ENCODE measurements at places on chromosomes 4 and X.

DNA sequence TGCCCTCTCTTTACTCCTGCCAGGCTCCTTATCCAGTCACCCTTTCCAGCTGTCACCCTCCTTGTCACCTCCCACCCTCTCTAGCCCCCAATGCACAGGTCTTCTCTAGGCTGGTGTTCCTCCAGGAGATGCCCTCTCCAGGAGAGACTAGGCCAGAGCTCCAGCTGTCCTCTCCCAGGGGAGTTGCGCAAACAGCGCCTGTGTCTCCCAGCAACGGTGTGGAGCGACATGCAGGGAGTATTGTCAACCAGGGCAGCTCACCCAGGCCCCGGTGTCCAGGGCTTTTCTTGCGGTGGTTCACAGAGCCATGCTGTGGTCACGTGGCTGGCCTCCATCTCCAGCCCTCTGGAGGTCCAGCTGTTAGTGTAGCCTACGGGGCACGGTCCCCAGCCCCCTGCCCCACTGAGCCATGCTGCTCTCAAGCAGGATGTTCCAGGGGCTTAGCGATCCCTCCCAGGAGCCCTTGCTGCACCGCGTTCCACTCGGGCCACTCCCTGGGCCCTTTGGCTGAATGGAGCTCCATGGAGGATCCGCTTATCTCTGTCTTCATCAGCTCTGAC is 34.8 kb downstream of the CCNQ start:
- DNase-seq: no peak

DNA sequence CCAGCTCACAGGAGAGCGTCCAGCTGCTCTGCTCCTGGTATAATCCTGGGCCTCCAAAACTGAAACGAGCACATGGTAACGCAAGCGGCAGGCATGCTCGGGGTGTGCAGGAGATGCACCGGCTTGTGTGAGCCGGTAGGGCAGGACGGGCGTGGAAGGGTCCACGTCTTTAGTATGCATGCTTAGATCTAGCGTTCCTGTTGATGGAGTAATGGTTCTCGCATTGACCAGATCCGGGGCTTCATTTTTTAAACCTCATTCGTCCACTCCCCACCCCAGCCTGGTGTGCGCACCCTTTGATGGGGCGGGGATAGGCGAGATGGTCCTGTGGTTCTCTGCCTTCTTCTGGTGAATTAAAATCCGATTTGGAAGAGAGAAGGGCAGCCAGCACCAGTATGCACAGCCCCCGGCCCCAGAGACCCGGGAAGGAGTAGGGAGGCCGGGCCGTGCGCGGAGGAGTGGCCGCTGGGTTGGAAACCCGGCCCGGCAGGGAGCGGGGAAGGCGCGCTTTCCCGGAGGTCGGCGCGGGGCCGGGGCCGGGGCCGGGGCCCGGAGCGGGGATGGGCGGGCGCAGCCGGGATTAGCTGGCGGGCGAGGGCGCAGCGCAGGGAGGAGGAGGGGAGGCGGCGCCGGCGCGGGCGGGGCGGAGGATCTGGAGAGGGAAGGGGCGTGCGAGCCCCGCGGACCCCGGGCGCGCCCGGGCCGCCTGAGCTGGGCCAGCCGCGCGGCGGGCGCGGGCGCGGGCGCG is 39.9 kb downstream of the FAM149A start:
- DNase-seq: no peak

GRCh38 chr4:73456177-73457022 is 20.4 kb downstream of the AFP start:
- DNase-seq: no peak

GRCh38 chr4:3442959-3443749 is 1.4 kb downstream of the HGFAC start:
- peak; percentile 40 for DNase-seq

GRCh38 chr4:40843696-40844095 is 93.9 kb downstream of the NSUN7 start:
- DNase-seq: no peak

DNA sequence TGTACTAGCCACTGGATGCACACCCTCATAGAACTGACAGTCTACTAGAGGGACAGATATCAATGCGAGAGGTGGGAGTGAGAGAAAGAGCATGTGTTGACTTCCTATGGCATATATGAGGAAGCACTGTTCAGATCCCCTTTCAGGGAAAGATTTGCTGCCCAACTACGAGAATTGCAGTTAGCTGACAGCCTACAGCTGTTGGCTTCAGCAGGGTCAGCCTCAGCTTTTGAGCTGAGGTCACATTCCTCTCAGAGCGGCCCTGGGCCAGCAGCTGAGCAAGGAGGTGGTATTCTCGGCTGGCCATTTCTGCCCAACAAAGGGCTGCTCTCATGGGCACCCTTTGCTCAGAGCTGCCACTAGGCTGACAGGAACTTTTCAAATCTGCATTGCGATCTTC is 580.2 kb downstream of the MID1IP1 start:
- DNase-seq: no peak

- DNase-seq: no peak
These were observed 6.9 kb upstream of the HELT start for GRCh38 chr4:185011408-185011807.

- DNase-seq: no peak
These were observed 152.3 kb upstream of the SCML1 start for GRCh38 chrX:17585006-17585405.
